Heart right ventricle (tissue), 16 donors: ENCODE measurements at places on chromosomes 16 and 17.

DNA sequence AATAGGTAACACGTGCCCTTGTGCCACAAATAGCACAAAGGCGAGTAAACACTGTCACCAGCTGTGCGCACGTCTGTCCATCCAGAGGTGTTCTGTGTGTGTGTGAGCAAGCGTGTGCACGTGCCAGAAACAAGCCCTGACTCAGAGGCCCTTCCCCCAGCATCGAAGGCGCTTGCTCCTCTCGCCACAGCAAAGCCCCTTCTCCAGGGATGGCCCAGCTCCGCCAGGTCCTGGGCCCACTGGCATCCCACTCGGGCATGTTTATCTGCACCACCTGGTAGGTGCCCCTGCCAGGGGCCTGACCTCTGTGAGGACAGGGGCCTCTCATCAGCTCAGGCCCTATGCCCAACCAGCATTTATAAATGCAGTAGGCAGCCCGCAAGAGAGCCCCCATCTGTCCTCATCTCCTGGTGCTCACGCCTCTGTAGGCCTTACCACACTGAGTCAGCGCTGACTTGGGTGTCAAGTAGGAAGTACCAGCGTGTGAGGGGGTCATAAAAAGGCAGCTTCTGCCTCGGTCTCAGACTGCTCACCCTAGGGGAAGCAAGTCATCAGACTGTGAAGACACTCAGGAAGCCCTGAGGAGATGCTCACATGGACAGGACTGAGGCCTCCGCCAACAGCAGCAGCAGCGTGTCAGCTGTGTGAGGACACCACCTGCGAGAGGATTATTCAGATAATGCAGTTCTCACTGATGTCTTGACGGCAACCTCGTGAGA lies 10.8 kb downstream of the TMEM235 start:
- no peak for DNase-seq

GRCh38 chr16:49340466-49340865 lies 33.1 kb upstream of the C16orf78 start:
- DNase-seq, result no peak

DNA sequence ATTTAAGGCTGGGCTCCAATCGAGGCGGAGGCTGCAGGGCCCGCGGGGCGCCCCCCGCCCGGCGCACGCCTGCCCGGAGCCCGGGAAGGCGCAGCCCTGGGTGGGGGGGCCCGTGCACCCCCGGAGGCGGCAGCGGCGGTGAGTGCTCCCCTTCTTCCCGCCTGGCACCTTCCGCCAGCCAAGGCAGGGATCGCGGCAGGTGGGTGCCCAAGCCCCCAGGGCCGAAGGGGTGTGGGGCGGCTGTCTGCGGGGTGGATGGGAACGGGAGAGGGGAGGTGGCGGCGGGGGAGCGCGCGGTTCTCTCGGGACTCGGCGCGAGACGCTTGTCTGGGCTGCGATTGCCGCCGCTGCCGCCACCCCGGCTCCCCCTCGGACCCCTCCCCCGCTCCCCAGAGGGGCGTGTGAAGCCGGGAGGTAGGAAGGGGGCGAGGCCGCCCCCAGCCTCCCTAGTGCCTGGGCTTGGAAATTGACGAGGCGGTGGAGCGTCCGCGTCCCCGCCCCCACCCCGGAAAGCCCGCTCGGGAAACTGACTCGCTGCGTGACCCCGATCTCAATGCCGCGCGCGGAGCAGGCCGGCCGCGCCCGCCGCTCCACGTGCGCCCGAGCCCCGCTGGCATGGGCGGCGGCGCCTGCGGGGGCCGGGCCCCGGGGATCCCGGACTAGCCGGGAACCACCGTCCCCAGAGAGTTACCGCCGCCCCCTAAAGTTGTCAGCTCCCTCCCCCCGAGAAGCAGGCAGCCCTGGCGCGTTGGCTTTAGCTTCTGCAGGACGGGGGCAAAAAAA lies 231.5 kb downstream of the MRTFB start:
- DNase-seq, result peak; percentile 37

DNA sequence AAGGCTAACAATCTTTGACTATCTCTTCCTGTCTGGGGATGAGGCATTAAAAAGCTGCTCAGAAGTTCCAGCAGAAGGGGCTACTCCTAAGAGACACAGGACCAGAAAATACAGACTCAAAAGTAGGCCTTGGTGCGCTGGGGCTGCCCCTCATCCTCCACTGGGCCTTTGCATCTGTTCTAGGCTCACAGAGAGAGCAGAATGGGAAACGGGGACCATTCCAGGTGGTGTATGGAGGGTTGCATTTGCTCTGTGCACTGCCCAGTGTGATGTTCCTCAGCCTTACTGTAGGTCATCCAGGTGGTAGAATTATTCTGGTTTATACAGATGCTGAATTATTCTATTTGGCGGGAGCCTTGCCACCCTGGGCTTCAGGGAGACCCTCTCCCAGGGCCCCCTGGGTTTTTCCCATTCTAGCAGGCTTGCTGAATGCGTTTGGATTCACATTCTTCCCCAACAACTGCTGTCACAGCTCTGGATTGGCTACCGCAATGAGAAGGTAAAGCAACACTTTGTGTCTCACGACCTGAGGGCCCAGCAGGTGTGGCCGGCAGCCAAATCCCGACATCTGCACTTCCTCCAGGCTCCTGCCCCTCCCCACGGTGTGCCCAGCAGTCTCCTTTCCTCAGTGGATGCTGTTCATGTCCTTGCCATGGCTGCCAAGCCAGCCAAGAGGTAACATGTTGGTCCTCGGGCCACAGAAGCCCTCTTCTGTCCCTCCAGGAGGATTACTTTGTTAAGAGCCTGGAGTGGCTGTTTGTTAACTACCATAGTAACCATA lies 25.0 kb upstream of the ZNHIT3 start:
- no peak for DNase-seq

DNA sequence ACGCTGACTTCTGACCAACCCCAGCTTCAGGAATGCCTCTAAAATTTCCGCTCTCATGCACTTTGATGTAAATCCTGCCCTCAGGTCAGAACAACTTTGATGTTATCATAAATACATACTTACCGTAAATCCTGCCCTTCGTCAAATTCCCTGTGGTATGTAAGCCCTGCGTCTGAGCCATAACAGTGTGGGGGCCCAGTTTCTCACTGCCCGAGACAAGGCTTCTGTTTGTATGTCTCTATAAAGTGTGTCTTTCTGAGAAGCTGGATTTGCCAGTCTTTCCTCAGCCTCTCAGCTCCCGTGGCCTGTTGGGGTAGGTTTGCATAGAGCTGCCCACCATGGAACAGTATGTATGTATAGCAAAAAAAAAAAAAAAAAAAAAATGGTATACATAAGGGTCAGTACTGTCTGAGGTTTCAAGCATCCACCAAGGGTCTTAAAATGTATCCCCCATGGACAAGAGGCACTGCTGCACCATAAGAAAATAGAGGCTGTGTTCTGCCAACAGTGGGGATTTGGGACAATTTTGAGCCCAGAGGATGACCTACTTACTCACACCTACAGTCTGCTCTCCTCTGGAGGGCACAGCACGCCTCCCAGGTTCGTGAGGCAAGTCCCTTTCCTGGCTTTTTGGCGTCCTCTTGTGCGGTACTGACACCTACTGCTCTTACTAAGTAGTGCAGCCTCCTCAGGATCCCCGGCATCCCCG lies 17.5 kb downstream of the PRMT7 start:
- DNase-seq, result peak; percentile 64

GRCh38 chr16:57028086-57028485 lies 38.7 kb downstream of the NLRC5 start:
- DNase-seq, result no peak

DNA sequence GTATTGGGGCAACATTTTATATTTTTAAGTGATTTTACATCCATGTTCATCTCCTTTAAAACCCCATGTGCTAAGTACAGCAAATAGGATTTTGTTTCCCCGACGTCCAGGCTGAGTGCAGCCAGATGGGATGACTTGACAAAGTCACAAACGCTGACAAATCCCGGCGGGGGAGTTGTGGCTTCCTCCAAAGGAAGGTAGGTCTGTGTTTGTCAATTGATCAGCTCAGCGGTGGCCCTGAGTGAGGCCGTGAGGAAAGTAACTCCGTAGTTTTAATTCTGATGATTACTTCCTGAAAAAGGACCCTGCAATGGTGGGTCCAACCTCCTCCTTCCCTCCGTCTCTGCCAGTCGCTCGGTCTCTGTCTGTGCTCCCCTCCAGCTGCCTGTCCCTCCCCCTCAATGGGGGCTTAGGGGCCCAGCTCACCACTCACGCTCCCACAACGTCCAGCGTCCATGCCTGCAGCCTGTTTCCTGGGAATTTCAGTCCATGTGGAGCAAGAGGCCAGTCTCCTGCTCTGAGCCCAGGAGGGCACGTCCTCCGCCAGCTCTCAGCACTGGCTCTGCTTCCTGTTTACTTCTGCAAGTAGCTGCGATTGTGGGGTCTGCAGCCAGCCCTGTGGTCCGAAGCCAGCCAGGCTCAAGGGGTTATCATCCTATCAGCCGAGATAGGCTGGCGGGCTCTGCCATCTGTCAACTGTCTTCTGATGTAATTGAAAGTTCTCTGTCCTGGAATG lies 209.4 kb upstream of the FOXF1 start:
- DNase-seq, result no peak

- no peak for DNase-seq
Measured at GRCh38 chr17:3639981-3640596, 3.5 kb downstream of the CTNS start.

DNA sequence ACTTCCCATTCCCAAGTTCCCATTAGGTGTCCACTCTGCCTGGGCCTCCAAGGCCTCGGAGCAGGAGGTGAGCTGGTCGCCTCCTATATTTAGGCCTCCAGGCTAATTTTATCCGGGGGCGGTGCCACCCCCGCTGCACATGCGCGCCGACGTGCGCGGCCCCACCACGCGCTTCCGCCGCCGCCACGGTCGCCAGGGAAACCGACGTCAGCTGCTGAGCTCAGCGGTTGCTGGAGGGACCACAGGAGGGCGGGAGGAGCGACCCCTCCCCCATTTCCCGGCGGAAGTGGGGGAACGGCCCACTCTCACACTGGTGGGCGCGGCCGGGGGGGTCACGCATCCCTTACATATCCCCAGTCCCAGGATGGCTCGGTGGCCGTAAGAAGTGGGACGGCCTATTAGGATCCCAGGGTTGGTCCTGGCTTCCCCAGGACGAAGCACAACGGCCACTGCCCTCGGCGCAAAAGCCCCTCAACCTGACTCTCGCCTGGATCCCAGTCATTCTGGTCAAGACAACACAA lies 1.0 kb downstream of the PER1 start:
- DNase-seq, result peak; percentile 96

- no peak for DNase-seq
Measured at GRCh38 chr17:65698381-65699061, 137.1 kb upstream of the AXIN2 start.

DNA sequence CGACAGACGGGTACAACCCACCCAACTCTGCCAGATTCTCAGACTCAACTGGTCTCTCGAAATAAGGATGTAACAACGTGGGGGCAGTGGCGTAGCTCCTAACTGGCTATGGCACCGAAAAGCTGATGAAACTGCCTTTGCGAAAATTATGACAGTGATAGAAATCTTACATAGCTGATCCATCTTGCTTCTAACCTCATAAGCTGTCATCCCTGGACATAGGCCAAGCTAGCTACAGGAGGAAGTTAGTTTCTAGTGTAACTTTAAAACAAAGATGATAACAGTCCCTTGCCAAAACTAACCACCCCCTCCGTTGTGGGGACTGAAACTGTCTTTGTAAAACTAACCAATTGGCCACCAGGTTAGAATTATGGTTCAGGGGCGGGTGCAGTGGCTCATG lies 220.1 kb downstream of the SLC39A11 start:
- DNase-seq, result no peak

DNA sequence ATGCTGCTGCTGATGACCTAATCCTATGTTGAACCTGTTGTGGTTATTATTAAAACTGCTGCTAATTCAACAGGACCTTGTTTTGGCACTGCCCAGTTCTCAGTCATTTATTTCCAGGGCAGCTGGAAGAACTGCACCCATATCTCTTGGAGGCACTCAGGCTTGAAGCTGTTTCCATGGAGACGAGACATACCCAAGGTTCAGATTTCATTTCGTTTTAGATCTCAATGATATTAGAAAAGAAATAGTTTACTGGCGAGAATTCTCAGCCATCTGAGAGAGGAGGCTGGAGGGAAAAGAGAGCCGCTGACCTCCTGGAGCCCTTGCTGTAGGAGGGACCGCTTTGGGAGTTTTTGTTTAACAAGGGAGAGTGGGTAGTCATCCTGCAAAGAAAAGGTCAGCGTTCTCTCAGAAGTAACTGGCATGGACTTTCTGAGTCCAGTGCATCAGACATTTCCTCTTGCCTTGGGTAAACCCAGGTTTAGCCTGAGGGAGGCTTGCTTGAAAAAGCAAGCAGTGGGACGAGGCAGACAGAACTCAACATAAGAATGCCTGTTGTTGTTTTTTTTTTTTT lies 75.4 kb downstream of the YPEL2 start:
- peak; percentile 37 for DNase-seq

GRCh38 chr16:28834349-28834748 lies 11.6 kb downstream of the ATXN2L start:
- no peak for DNase-seq

DNA sequence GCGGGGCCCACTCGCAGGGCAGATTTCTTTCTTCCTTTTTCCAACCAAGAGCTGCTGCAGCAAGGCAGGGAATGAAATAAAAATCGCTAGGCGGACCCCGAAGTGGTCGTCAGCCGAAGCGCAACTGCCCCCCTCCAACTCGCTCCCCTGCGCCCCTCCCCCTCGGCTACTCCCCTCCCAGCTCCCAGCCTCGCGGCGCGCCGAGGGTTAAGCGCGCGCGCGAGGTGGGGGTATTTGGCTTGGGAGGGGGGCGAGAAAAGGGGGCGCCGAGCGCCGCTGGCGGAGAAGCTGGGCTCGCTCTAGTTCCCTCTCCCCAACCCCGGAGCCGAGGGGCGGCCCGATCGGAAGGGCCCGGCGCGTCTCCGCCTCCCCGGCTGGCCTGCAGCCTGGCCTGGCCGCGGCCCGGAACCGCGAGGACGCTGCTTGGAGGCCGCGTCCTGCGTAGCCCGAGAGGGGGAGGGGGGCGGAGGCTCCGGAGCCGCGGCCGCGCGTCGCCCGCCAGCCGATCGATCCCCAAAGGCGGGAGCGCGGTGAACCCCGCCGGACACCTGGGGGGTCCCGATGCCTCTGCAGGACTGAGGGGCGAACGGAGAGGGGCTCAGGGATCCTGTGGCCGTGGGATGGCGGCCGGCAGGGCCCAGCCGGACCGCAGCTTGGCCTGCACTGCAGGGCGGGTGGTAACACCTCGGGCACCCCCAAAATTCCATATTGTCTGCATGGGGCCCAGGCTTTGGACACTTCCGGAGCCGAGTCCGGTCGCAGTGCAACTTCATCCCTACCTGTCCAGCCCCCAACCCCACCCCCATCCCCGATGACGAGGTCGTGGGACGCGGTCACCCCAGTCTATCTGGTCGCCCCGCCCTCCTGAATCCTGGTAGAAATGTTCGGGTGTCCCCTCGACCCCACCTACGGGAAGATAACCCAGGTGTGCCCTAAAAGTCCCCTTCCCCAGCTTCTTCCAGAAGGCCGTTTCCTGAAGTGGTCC lies 4.9 kb upstream of the CBX4 start:
- peak; percentile 71 for DNase-seq
